Stimulated activated CD8-positive, alpha-beta memory T cell treated with anti-CD3 and anti-CD28 coated beads, Interleukin-15, amount 100 ng/mL, for 24 hours (primary cell): ENCODE measurements at places on chromosomes 13 and 19.

DNA sequence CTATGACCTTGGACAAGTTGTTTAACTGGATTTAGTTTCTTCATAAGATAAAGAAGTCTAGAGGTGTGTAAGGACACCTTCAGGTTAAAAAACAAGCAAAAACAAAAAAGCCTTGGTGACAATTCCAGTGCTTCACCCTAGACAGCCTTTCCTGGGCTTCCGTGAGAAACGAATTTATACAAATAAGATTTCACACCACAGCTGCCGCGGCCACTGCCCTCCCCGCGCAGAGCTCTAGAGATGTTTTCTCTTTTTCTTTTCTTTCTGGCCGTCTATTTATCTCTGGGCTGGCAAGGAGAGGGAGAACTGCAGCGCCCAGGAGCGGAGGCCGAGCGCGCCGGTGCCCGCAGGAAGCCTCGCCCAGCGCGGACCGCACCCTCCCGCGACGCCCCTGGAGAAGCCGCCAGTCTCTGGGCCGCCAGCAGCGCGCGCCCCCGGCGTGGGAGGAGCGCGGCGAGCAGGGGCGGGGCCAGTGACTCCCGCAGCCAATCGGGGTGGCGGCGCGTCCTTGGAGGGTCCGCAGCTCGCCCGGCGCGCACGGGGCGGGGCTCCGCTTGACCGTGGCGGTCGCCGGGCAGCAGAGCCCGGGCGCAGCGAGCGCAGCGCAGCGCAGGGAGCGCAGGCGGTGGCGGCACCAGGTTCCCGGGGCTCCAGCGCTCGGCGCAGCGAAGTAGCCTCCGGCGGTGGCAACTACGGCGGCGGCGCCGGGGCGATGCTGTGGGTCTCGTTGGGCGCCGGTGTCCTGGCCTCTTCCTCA, 107.0 kb downstream of the RXFP2 start:
- peak; percentile 55 for DNase-seq

DNA sequence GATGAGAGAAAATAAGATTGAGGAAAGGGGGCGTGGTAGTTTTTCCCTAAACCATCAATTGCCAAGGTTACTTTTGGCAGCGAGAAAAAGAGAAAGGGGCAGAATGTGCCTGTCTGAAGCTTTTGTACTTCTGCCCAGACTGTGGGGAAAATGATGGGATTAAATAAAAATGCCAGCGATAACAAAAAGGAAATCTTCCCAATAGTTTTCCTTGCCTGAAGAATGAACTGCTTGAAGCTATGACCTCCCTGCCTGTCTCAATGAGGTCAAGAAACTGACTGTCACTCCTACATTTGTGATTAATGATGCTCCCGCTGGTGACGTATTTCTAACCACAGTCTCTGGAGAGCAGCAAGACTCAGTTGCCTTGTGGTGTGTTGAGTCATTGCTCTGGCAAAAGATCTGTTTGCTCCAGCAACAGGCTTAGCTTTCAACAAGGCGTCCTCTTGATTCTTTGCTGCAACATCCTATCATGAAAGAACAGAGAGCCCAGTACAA, 1051.5 kb downstream of the DIAPH3 start:
- DNase-seq = no peak

- no peak for DNase-seq
Observed at GRCh38 chr13:98221234-98221633, 44.2 kb upstream of the RNF113B start.

- DNase-seq = no peak
Observed at GRCh38 chr13:60169239-60170031, 5.7 kb upstream of the DIAPH3 start.

DNA sequence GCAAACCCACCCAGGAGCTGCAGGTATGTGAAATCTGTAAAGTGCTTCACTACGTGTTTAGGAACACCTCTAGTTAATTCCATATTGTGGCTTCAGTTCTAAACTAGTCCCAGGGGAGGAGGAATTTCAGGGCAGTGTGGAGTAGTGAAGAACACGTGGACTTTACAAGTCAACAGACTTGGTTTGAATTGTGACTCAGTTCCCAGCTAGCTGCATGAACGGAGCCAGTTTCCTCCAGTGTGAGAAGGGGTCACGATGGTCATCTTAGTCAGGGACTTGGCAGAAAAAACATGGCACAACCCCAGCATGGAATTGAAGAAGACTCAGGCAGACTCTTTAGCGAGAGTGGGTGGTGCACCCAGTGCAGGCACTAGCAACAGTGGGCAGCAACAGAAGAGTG, 175.7 kb upstream of the UBL3 start:
- DNase-seq = no peak

GRCh38 chr13:41701676-41702075, 244.3 kb downstream of the RGCC start:
- DNase-seq = no peak

DNA sequence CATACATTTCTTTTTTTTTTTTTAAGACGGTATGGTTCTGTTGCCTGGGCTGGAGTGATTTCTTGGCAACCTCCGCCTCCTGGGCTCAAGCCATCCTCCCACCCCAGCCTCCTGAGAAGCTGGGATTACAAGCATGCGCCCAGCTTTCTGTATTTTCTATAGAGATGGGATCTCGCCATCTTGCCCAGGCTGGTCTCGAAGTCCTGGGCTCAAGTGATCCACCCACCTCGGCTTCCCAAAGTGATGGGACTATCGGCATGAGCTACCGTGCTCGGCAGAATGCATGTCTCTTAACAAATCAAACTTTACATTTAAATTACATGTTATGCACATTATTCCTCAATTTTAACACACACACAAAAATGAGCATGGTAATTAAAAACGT, 1.2 kb downstream of the NDUFA13 start:
- no peak for DNase-seq

DNA sequence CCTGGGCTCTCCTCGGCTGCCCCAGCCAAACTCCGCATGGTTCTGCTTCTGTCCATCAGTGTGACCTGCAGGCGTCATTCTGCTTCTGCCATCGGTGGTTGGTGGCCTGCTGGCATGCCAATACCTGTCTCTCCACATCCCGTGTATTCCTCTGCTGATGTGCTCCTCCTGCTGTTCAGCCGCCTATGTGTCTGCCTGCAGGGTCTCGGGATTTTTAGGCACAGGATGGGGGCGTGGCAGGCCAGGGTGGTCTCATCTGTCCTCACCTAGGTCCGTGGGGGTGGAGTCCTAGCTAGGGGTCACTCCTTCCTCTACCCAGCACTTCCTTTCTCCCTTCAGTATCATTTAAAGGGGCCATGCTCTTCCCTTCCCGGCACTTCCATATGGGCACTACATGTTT, 33.0 kb upstream of the SGCG start:
- no peak for DNase-seq

- no peak for DNase-seq
Observed at GRCh38 chr13:82791035-82791434, 1091.2 kb downstream of the SLITRK1 start.

DNA sequence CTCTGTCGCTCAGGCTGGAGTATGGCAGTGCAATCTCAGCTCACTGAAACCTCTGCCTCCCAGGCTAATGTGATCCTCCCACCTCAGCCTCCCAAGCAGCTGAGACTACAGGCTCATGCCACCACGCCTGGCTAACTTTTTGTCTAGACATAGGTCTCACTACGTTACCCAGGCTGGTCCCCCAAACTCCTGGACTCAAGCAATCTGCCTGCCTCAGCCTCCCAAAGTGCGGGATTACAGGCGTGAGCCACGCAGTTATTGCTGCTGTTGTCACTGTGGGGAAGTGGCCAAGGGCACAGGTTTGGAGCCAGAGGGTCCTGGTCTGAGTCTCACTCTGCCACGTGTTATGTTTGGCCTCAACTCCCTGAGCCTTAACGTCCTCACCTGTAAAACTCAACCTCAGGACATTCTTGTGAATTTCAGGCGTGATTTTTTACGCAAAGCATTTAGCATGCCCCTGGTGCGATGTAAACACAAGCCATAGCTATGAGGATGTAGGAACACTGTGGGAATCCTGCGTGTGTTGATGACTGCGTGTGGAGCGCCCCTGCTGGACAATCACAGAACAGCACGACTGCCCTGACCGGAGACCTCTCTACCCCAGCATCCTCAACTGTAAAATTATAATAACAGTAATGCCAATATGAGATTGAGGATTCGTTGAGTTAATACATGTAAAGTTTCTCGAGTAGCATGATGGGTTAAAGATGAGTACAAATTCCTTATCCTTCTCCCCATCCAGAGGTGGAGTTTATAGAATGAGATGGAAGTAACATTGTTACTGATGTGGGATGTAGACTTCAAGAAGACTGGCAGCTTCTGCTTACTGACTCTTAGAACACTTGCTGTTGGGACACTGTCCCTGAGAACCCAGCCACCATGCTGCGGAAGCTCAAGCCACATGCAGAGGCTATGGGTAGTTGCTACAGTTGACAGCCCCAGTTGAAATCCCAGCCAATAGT, 41.8 kb upstream of the PNMA8B start:
- peak; percentile 50 for DNase-seq

DNA sequence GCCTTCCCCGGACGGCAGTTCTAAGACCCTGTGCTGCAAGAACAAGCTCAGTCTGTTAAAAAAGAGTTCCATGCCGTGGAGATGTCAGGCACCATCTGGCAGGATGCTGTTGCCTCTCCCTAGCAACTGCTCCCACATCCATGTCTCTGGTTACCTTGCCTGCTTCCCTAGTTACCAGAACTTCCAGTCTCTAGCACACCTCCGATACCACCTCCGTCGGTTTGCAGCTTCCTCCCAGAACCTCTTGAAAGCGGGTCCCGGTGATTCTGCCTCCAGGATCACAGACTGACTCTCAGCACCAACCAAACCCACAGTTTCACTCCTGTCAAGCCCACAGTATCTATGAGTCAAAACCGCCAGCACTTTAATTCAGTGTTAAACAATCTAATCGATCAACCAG, 55.4 kb downstream of the KCTD12 start:
- no peak for DNase-seq

DNA sequence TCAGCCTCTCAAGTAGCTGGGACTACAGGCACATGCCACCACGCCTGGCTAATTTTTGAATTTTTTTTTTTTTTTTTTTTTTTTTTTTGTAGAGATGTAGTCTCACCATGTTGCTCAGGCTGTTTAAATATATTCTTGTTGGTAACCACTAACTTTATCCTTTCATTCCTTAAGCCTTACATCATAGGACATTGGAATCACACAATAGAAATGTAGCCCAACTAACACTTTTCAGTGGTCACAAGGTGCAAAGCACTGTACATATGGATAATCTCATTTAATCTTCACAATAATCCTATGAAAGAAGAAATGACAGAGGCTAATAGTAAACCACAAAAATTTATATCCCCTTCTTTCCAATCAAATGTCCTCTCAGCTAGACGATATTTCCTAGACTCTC, 417.8 kb upstream of the DACH1 start:
- no peak for DNase-seq

DNA sequence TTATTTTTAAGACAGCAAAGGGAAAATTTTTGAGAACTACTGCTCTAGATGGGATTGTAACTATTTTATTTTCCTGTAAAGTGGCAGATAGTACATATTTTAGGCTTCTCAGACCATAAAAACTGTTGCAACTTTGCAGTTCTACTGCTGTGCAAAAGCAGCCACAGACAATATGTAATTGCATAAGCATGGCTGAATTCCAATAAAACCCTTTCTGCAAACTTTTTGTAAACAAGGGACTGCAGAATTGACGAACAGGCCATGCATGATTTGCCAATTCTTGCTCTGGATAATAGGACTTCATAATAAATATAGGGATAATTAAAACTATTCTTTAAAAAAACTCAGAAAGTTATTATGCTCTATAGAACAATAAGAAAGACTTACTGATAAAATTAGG, 149.1 kb downstream of the SLITRK5 start:
- no peak for DNase-seq

DNA sequence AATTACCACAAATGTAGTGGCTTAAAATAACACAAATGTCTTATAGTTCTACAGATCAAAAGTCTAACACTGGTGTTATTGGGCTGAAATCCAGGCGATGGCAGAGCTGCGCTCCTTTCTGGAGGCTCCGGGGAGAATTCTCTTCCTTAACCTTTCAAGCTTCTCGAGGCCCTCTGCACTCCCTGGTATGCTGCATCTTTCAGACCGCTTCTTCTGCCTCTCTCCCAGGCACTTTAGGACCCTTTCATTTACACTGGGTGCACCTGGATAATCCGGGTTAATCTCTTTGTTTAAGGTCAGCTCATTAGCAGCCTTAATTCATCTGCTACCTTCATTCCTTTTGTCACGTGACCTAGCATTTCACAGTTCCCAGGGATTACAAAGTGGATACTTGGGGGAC, 211.3 kb upstream of the RFC3 start:
- no peak for DNase-seq

- DNase-seq = no peak
Observed at GRCh38 chr19:47714339-47714738, 1.1 kb downstream of the EHD2 start.

GRCh38 chr19:42628411-42629140, 33.9 kb upstream of the CEACAM8 start:
- no peak for DNase-seq

DNA sequence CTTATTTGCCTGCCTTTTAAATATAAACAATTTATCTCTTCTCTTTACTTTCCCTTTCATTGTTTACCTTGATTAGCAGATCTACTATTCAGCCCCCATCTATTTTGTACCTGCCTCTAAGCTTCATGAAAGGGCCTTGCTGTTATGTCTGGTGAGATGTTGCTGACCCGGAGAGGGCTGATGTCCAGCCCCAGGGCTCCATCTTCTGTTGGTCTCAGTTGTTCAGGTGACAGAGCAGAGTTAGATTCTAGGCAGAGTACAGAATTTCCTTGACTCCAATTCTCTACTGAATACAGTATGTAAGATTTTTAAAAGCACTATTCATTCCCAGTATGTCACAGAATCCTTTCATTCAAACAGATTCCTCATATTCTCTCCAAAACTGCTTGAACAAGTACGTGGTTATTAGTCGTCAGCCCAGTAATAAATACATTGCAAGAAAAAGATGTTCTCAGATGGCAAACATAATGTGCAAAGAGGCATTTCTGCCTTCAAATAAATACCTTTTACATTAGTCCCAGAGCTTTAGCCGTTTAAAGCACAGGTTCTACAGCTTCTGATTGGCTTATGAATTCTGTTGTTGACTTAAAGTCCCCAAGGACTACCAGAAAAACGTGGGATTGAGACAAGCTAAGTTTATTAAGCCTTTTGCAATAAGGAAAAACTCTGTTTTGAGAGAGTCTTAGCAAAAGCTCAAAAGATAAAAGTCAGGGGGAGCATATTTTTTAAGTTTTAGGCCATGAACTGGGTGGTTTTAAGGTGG, 159.1 kb downstream of the GPC5 start:
- no peak for DNase-seq

- no peak for DNase-seq
Observed at GRCh38 chr13:102977471-102977870, 88.7 kb downstream of the SLC10A2 start.

- no peak for DNase-seq
Observed at GRCh38 chr13:31094331-31095015, 67.2 kb downstream of the HSPH1 start.

DNA sequence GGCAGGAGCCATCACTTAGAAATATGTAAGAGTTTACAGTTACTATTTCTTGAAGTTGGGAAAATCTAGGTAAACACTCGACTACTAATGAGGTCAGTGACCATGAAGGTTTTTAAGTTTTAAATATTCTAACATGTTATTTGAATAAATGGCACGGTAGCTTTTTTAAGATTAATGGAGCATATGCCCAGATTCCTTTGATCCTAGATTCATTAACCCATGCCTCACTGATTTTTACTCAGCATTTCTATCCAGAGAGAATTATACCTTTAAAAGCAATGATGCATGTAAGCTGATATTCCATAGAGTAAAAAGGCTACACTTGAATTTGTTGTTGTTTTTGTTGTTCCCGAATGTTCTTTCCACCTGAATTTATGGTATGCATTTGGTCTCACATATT, 541.4 kb downstream of the DACH1 start:
- DNase-seq = no peak
